ENCODE measurements at places on chromosomes 16 and 17.

- DNase-seq = peak; percentile 13
Measured at GRCh38 chr17:8556074-8556473, 74.5 kb downstream of the MYH10 start.

GRCh38 chr17:70552230-70552981 is 383.1 kb downstream of the KCNJ2 start:
- peak; percentile 29 for DNase-seq

DNA sequence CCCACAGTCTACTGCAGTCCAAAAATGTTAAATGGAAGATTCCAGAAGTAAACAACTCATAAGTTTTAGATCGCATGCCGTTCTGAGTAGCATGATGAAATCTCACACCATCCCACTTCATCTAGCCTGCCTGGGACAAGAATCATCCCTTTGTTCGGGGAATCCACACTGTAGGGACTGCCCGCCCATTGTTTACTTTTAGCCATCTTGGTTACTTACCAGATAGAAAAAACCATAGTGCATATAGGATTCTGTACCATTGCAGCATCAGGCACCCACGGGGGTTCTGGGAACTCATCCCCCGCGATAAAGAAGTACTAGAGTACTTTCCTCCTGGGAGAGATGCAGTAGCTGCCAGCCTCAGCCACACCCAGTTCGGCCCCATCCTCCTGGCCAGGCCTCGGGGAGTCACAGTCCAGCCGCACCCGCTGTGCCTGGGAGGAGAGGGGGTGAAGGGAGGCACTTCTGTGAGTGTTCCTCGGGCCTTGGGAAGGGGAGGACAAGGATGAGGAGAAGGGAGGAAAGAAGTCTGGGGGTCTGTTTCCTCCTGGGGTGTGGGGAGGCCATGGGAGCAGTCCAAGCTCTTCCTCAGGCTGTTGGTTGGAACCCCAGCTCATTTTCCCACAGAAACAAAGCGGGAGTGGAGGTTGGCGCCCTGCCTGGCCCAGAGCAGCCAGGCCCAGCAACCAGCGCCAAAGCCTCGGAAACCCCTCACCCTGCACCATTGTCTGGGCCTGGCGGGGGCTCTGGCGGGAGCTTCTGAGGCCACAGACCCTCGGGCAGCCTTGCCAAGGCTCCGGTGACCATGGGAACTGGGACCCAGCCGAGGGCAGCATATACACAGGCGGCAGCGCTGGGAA is 8.9 kb downstream of the TRIM47 start:
- no peak for DNase-seq

DNA sequence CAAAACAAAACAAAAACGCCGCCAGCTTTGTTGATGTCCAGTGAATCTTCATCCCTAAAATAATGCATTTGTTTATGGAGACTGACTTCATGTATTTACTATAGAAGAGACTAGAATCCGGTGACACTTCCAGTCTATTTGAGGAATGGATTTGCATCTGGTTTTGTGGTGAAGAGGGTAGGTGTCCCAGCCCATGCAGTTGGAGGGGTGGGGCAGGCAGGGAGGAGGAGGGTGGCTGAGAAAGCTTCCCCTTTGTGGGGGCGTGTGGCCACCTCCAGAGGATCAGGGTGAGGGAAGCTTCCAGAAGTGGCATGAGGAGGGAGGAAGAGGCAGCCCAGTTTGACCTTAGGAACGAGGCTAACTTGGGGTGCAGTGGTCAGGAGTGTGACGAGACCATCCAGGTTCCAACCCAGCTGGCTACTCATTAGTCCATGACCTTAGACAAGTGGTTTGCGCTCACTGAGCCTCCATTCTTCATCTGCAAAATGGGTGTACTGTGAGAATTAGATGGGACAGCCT is 69.5 kb downstream of the CMIP start:
- no peak for DNase-seq

GRCh38 chr17:77494664-77495435 is 354.1 kb downstream of the SEC14L1 start:
- DNase-seq = peak; percentile 77
